ENCODE measurements at places on chromosomes 3 and 15. TPM values are rescaled to one million over a fixed set of nuclear protein-coding genes. Genes with fewer than 3 reads are reported as not detected.

Gene ROBO2
- polyA plus RNA-seq, result 13.5 TPM

Gene MFN1
- polyA plus RNA-seq, result 24.9 TPM

Gene ATP10A
- polyA plus RNA-seq, result not detected

Gene ALCAM
- 22.8 TPM for polyA plus RNA-seq

Gene GABPB1
- polyA plus RNA-seq, result 12.5 TPM

Gene PRR20G
- polyA plus RNA-seq, result not detected

GRCh38 chr3:632571-633170 is 436.1 kb downstream of the CHL1 start:
- DNase-seq, result peak; percentile 38

DNA sequence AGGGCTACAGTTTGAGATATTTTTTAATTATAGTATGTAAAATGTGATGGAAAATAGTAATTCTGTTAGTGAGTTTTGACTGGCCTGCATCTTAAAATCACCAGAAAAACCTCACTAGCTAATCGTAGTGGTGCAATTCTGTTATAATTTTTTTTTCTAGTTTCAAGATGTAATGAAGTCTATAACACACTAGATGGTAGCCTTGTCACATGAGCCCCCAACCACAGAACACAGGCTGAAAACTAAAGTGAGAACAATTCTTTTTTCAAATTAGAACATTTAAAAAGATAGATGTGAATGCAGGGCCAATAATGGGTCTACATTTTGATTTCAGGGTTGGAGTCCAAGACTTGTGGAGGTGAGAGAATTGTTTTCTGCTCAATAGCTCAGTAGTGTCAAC is 83.3 kb upstream of the KCNH8 start:
- peak; percentile 13 for DNase-seq

DNA sequence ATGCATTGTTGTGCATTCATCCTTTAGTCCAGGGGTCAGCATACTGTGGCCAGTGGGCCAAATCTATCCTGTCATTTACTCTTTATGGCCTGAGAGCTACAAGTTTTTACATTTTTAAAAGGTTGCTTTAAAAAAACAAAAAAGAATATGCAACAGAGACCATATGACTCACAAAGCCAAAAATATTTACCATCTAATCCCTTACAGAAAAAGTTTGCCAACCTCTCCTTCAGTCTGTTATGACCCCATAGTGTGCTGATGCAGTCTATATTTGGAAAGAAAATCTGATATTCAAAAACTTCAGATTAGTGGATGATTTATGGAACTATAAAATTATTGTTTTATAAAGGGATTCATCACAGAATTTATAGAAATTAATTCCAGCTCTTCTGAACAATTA is 237.5 kb upstream of the IL12A start:
- no peak for DNase-seq

- DNase-seq, result no peak
These were observed 890 bp upstream of the ADIPOQ start for GRCh38 chr3:186841620-186842019.

GRCh38 chr3:128844502-128844901 is 34.9 kb upstream of the ACAD9 start:
- no peak for DNase-seq

DNA sequence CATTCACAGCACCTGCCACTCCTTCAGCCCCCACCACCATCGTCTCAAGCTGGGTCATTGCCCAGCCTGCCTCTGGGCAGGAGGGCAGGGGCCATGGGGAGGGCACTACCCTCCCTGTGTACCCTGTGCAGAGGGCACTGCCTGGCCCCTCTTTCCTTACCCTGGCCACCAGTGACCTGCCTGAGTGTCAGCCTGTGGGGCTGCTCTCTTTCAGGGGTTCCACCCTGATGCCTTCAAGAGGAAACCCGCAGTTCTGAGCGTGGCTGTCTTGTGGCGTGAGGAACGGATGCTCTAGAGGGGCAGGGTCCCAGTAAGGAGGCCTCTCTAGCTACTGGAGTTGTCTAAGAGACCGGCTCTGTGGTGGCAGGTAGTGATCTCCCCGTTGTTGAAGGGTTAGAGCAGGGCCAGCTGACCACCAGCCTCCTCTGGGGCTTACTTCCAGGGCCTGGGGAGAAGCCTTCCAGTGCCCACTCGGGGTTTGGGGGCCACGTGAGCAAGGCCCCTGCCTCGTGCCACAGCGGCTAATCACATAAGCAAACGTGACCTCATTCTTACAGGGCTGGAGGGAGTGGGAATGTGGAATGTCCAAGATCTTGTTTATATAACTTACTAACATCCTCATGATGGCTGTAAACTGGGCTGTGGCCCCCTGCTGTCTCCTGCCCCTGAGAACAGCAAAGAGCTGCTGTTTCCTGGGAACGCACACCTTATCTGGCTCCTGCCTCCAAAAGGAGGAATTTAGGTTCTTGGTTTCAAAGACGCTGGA is 31.4 kb upstream of the SEC13 start:
- DNase-seq, result no peak

DNA sequence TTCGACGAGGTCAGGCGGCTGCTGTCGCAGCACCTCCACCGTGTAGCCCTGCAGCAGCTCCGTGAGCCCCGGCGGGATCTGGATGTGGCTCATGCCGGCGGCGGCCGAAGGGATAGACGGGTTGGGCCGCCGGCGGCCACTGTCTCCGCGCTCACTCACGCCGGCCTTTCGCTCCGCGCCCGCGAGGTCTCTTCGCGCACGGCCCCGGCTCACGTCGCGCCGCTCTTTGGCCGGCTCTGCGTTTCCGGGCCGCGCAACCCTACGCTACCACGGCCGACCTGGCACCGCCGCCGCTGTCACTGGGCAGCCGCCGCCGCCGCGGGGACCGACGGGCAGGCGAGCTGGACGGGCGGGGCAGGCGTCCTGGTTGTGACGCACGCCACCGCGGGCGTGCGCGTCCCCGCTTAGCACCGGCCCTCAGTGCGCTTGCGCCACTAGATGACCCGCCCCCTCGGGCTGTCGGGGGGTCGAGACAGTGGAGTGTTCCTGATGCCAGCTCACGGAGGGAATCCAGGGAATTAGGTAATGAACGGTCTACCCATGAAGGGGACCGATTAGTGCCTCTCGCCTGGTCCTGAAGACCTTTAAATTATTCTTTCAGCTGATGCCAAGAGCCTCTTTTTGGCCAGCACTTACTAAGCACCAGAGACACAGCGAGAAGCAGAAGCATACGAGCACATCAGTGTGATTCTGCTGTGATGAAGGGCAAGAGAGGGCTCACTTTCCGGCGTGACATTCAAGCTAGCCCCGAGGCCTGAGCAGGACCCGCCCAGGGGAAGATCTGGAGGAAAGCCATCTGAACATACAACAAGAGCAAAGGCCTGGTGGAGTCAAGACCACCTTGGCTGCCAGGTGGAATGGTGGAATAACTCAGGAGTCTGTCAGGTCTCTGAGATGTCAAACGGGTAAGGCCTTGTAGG is at the start of gene PRKAR2A:
Gene PRKAR2A, minus strand, starts transcription at position 371 of the 920 bp plus-strand sequence. Its CDS starts 278 bp downstream, at position 93.
- DNase-seq, result peak; percentile 91

DNA sequence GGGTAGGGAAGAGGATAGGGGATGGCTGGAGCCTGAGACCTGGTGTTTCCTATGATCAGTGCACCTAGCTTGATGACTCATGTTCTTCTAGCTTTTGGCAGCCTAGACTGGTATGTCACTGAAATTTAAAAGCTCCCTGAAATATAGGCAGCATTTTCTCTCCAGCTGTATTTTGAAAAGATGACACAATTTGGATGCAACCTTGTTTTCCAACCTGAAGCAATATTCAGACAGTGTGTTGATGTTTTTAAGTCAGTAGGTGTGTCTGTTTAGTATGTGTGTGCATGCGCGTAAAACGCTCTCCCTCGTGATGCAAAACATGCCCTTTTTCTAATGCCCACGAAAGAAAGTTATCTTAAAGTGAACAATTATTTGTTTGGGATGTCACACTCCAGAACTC is 58.5 kb downstream of the RPL22L1 start:
- no peak for DNase-seq
